GM23338 (cell line): ENCODE measurements at places on chromosomes 5 and 9. TPM values are rescaled to one million over a fixed set of nuclear protein-coding genes. Genes with fewer than 3 reads are reported as not detected.

GRCh38 chr5:10556893-10557746 is 6.8 kb upstream of the ANKRD33B start:
- DNase-seq = no peak

- peak; percentile 8 for DNase-seq
Measured at GRCh38 chr5:158923799-158924551, 175.7 kb downstream of the EBF1 start.

DNA sequence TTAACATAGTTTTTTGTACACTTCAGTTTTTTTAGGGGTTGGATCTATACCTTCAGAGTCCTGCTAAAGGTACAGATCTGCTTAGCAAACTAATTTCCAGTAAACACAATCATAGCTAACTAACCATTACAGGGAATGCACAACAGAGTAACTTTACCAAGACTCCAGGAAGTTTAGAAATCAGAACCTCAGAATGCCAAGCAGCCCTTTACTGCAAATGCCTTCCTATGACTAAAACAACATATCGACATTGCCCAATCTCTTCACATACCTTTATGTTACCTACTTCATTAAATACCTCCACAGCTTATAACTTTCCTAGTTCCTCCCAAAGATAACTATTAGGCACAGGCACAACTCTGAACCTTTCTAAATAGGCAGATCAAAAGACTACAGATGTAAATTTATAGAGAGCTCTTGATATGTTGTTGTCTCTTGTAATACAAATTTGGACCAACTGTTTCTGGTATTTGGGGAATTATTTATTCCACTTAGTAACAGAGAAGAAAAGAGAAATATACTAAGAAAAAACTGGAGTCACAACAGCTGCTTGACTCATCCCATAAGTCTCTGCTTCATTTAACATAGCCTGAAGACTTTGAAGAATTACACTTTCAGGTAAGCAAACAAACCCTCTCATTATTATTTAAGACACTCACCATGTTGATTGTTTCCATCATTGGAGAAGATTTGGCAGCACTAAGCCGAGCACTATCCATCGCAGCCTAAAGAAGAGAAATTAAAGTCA is 46.0 kb upstream of the OR2K2 start:
- no peak for DNase-seq

- peak; percentile 93 for DNase-seq
Measured at GRCh38 chr5:42423285-42424165, at the start of gene GHR. Gene GHR, plus strand, starts transcription at chr5:42423439. Its CDS starts 142,436 bp downstream, at chr5:42565875.

GRCh38 chr9:130387398-130387797 is 57.4 kb upstream of the ASS1 start:
- no peak for DNase-seq

DNA sequence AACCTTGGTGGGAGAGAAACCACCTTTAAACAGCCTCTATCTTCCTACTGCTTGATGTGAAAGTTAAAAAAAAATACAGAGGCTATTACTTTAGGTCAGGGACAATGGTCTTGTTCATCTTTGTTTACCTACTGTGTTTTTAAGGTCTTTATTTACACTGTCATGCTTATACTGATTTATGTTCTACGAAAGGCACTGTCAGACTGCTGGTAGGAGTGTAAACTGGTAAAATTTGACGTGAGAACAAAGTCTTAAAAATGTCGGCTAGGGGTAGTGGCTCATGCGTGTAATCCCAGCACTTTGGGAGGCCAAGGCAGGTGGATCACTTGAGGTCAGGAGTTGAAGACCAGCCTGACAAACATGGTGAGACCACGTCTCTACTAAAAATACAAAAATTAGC is 42.1 kb upstream of the ELOVL7 start:
- no peak for DNase-seq

- peak; percentile 77 for DNase-seq
Measured at GRCh38 chr9:131739959-131740648, at the start of gene RAPGEF1. Gene RAPGEF1, minus strand, starts transcription at chr9:131740076. Its CDS starts 246 bp downstream, at chr9:131739830.

GRCh38 chr5:53950621-53951020 is 359.8 kb downstream of the ARL15 start:
- no peak for DNase-seq

DNA sequence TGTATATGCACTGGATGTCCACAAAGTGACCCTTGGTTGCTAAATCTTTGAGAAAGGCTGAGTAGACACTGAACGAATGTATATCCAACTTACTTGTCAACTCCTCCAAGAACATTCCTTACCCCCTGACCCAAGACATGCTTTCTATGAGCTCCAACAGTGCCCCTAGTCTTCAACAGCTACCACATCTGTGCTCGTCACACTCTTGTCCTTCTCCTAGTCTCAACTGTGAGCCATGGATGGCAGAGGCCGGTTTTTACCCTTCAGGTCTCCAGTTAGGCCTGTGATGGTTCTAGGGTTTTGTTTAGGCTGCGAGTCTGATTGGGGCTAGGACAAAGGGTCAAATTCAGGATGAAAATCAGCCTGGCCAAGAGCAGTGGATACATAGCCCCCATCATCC is 19.0 kb upstream of the GPX3 start:
- DNase-seq = no peak

GRCh38 chr5:73066466-73066865 is 53.9 kb upstream of the TMEM171 start:
- no peak for DNase-seq

- peak; percentile 5 for DNase-seq
Measured at GRCh38 chr9:131259916-131260597, 16.3 kb downstream of the FAM78A start.

GRCh38 chr9:21404146-21404545 is 4.8 kb upstream of the IFNA8 start:
- DNase-seq = no peak

DNAJA1 gene
- 95.4 and 102 TPM in 2 replicates for total RNA-seq

FABP6 gene
- 1.7 and 2.2 TPM in 2 replicates for total RNA-seq

PDE6A gene
- not detected in 2 replicates for total RNA-seq

BAAT gene
- 0.14 and 0.58 TPM in 2 replicates for total RNA-seq

BTNL8 gene
- total RNA-seq = 0.85 TPM in 1 of 2 replicates, not detected in the other

PROB1 gene
- total RNA-seq = 2.7 and 3.1 TPM in 2 replicates
